ENCODE measurements at places on chromosomes 11 and 22.

DNA sequence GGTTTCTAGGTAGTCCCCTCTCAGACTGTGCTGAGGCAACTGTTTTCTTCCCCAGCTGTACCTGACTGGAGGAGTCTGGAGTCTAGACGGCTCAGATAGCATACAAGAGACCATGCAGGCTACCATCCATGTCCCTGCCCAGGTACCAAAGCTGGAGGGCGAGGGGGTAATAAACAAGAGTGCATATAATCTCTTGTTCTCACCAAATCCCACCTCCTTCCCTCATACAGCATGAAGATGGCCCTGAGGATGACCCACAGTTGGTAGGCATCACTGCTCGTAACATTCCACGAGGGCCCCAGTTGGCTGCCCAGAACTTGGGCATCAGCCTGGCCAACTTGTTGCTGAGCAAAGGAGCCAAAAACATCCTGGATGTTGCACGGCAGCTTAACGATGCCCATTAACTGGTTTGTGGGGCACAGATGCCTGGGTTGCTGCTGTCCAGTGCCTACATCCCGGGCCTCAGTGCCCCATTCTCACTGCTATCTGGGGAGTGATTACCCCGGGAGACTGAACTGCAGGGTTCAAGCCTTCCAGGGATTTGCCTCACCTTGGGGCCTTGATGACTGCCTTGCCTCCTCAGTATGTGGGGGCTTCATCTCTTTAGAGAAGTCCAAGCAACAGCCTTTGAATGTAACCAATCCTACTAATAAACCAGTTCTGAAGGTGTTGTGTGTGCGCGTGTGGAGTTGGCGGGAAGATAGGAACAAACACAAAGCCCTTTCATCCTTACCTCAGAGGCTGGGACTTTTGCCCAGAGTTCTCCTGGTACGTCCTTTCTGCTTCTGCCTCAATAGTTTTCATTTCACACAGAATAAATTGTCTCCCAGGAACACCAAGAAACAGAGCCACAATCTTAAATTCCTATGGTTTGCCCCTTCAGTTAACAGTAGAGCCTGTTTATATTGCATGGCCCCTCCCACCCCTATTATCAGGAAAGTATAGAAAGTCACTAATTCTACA, 8.5 kb downstream of the HMBS start:
- DNase-seq, result no peak

GRCh38 chr11:107830915-107831540, 27.6 kb downstream of the SLC35F2 start:
- no peak for DNase-seq

GRCh38 chr11:73239111-73239521, 21.0 kb downstream of the P2RY2 start:
- no peak for DNase-seq

GRCh38 chr11:12390687-12391110, 13.3 kb downstream of the PARVA start:
- no peak for DNase-seq

GRCh38 chr11:70108250-70108649, 30.1 kb downstream of the ANO1 start:
- DNase-seq, result no peak

- no peak for DNase-seq
Observed at GRCh38 chr11:113519989-113520613, 44.9 kb upstream of the DRD2 start.

GRCh38 chr11:66874232-66874631, 17.4 kb downstream of the LRFN4 start:
- DNase-seq, result no peak

Data from thoracic aorta (tissue), 2 donors.